ENCODE measurements at places on chromosomes 1 and 21. TPM values are rescaled to one million over a fixed set of nuclear protein-coding genes. Genes with fewer than 3 reads are reported as not detected.

Gene AK5
- not detected for total RNA-seq

Gene IL20
- total RNA-seq: not detected

Gene PGBD5
- total RNA-seq: 0.88 TPM

DNA sequence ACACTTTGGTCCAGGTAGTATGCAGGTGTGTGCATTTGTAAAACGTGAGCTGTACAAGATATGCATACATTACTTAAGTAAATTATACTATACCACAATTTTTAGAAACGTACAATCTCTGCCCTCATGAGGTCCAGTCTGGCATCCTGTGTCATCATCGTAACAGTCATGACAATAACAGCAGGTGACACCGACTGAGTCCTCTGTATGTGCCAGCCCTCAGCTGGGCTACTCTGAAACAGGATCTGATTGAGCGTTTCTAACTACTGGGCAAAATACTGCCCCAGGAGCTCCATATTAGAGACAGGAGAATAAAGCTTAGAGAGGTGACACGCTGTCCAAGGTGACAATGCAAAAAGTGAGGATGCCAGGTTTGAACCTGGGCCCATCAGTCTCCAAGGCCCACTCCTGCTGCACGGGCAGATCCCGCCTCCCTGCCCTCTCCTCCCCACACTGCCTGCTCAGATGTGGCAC is 47.2 kb upstream of the ECE1 start:
- DNase-seq: no peak
- no peak overlapping the region for H3K27ac ChIP-seq
- H3K27me3 ChIP-seq: no peaks in the 10 kb centered on the region
- no peaks in the 10 kb centered on the region for H3K36me3 ChIP-seq
- H3K4me3 ChIP-seq: no peak overlapping the region

- H3K27me3 ChIP-seq: no peaks in the 10 kb centered on the region
- H3K36me3 ChIP-seq: no peaks in the 10 kb centered on the region
Measured at GRCh38 chr21:45043541-45044020, 30.8 kb upstream of the ADARB1 start.

GRCh38 chr1:32797456-32797855 is 19.7 kb downstream of the YARS1 start:
- no peak for DNase-seq
- H3K4me1 ChIP-seq: peaks cover 1% of the 10 kb centered on the region
- no peak overlapping the region for H3K4me3 ChIP-seq
- H3K27ac ChIP-seq: no peak overlapping the region
- H3K36me3 ChIP-seq: no peaks in the 10 kb centered on the region
- H3K27me3 ChIP-seq: no peaks in the 10 kb centered on the region

Data from ovary (tissue), 10 donors.